ENCODE measurements at places on chromosomes 2 and 18.

DNA sequence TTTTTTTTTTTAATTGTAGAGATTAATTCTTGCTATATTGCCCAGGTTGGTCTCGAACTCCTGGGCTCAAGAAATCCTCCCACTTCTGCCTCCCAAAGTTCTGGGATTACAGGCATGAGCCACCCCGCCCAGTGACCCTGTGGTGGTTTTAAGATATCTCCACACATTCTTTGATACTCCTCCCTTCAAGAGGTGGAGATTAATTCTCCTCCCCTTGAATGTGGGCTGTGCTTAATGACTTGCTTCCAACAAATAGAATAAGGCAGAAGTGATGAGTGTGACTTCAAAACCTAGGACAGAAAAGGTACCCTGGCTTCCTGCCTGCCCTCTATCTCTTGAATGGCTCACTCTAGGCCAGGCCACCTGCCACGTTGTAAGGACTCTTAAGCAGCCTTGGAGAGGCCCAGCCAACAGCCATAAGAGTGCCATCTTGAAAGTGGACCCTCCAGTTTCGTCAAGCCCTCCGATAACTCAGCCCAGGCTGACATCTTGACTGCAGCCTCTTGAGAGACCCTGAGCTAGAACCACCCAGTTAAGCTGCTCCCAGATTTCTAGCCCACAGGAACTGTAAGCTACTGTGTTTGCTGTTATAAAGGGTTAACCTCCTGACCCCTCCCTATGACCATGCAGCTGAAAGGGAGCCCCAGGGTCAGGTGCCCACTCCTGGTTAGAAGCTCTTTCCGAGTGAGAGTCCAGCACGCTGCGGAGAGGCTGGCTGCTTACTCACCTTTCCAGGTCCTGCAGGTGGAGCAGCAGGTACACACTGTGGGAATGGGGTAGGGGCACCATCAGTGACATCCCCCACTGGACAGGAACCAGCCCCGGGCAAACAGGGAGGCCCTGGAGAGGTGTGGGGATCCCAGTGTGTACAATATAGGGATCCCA lies 27.6 kb downstream of the MRPL35 start:
- no peak for DNase-seq

DNA sequence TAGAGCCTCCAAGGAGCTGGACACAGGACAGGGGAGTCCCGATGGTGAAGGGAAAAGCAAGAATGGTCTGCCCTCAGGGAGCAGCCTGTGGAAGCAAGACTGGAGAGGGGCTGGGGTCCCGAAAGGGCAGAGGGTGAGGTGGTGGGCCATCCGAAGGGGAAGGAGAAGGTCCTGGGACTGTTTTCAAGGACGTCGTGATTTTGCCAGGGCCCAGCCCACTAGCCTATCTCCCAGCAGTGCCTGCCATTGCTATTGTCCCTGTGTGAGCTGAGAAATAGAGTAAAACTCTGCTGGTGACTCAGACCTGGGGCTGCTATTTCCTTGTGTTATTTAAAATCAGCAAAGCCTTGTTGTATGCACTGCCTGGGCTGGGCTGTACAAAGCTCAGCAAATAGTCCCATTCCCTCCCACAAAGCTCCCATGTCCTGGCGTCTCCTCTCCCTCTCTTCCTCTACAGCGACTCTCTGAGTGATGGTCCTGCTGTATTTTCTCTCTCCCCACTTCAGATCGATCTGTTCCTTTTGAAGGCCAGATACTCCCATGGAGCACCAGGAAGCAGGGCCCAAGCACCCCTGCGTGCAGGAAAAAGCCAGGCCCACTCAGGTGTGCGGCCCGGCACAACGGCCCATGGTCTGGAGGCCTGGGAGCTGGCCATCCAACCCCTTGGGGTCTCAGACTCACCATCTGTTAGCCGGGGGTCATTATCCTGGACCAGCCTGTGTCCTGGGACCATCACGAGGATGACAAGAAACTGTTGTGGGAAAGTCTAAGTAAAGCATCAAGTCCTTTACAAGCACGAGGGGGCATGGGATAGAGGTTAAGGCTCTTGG lies 65.0 kb upstream of the OTOF start:
- no peak for DNase-seq

DNA sequence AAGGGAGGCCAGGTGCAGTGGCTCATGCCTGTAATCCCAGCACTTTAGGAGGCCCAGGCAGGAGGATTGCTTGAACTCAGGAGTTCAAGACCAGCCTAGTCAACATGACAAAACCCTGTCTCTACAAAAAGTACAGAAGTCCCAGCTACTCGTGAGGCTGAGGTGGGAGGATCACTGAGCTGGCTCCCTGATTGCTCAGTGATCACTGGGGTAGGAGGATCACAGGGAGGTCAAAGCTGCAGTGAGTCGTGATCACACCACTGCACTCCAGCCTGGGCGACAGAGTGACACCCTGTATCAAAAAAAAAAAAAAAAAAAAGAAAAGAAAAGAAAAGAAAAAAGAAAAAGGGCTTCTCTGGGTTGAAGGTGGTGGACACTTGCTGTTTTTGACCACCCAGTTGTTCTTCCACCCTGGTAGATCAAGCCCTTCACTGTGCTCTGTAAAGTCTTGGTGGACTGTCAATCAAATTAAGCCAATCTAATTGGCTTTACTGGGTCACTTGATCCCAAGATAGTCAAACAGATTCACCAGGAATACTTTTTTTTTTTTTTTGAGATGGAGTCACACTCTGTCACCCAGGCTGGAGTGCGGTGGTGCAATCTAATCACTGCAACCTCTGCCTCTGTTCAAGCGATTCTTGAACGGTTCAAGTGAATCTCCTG lies 191.6 kb downstream of the AGPS start:
- DNase-seq, result no peak

- DNase-seq, result no peak
These were observed 19.7 kb upstream of the SFXN5 start for GRCh38 chr2:73091164-73091563.

- DNase-seq, result no peak
These were observed 7.6 kb upstream of the MGAT5 start for GRCh38 chr2:134246154-134246874.

Data from stimulated activated CD4-positive, alpha-beta T cell treated with anti-CD3 and anti-CD28 coated beads, Interleukin-1b, Interleukin-23, amount 100 ng/mL, for 1 hour (primary cell).